ENCODE measurements at places on chromosomes 4 and X.

GRCh38 chrX:3811331-3812311, 98.2 kb upstream of the PRKX start:
- no peak for DNase-seq

DNA sequence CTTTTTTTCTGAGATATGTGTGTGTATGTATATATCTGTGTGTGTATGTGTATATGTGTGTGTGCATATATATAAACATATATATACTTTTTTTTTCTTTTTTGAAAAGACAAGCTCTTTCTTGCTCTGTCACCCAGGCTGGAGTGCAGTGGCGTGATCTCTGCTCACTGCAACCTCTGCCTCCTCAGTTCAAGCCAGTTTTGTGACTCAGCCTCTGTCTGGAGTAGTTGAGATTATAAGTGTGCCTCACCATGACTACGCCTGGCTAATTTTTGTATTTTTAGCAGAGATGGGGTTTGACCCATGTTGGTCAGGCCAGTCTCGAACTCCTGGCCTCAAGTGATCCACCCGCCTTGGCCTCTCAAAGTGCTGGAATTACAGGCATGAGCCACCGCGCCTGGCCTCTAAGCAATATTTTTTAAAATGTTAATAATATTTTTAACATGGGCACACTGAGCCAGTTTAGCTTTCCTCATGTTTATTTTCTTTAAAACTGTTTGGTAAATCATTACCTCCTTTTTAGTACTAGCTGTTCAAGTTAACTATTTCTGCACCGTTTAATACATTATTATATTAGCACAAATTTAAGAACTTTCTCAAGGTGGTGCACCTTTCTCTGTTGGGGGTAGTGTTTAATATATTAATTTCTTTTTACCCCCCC, 33.3 kb downstream of the BBS12 start:
- DNase-seq, result no peak

DNA sequence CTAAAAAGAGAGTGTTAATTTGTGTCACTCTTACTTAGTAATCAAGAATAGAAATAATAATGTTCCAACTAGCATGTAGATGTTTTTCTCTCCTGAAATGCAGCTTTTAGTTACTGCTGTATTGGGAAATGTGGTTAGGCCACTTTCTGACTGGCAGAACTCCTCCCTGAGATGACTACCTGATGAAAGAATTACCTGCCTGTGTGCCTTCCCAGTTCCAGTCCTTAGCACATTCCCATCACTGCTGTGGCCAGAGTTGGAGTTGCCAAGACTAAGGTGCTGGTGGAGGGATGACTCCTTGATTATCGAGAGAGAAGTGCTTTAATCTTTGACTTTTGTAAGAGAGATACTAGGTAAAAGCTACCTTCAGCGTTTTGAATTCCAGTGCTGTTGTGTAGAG, 9.5 kb downstream of the GAB1 start:
- DNase-seq, result no peak

GRCh38 chr4:140070366-140070765, 83.6 kb downstream of the MAML3 start:
- no peak for DNase-seq

- no peak for DNase-seq
Measured at GRCh38 chr4:80566203-80566872, 230.8 kb downstream of the CFAP299 start.

GRCh38 chr4:183445097-183445428, 627 bp downstream of the CDKN2AIP start:
- DNase-seq, result no peak

DNA sequence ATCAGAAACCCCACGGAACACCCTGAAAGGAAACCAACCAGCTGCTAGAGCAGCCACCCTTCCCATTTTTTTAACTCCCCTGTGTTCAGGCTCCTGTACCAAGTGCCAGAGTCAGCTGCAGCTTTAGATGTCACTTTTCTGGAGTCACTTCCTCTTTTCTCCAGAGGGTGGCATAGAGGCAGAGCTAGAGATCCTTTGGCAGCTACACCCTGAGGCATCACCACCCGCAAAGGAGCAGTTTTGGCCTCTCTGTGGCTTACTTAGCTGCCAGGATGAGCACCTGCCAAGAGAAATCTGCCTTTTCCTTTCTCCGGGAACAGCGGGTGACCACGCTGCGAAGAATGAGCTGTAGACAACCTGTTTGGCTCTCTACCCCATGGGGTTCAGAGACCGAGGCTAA, 58.0 kb upstream of the CHRDL1 start:
- DNase-seq, result no peak

- DNase-seq, result no peak
Measured at GRCh38 chr4:156778606-156779005, 193.0 kb downstream of the PDGFC start.

- no peak for DNase-seq
Measured at GRCh38 chr4:180217070-180217469, 2026.1 kb upstream of the TENM3 start.

DNA sequence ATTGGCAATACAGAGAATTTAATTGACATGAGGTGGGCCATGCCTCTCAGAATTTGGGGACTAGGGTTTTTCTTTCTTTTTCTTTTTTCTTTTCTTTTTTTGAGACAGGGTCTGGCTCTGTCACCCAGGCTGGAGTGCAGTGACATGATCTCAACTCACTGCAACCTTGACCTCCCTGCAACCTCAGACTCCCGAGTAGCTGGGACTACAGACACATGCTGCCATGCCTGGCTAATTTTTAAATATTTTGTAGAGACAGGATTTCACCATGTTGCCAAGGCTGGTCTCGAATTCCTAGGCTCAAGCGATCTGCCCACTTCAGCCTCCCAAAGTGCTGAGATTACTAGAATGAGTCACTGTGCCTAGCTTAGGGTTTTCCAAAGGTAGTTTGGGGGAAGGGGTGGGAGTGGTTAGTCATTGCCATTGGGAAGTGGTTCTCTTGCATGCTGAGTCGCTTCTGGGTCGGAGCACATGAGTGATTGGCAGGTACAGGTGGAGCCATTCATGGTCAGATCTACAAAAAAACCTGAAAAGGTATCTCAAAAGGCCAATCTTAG, 54.5 kb downstream of the MID2 start:
- DNase-seq, result no peak

DNA sequence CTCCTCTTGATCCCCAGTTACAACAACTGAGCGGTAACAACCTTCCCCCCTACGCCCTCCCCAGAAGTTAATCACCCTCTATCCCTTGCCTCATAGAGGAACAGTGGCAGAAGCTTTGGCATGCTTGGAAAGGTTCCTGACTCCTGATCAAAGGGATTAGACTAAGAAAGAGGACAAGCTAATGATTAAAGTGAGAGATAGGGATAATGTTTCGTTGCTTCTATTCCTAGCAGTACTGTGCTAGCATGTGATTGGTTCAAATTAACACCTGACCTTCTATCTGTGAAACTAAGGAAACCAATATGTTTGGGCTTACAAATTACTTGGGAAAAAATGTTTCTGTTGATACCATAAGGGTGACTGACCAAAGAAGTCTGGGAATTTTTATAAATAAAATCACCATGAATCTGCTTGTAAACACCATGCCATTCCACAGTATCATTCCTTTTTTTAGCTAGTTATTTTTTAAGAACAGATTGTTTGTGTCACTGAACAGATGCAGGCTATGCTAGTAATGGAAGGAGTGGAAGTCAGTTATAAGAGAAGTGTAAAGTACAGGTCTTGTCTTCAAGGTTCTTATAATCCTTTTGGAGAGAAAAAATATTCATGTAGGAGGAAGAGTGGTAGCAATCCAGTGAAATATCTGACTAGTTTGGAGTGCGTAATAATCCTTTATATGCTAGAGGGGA, 11.3 kb upstream of the ATP1B4 start:
- DNase-seq, result no peak

DNA sequence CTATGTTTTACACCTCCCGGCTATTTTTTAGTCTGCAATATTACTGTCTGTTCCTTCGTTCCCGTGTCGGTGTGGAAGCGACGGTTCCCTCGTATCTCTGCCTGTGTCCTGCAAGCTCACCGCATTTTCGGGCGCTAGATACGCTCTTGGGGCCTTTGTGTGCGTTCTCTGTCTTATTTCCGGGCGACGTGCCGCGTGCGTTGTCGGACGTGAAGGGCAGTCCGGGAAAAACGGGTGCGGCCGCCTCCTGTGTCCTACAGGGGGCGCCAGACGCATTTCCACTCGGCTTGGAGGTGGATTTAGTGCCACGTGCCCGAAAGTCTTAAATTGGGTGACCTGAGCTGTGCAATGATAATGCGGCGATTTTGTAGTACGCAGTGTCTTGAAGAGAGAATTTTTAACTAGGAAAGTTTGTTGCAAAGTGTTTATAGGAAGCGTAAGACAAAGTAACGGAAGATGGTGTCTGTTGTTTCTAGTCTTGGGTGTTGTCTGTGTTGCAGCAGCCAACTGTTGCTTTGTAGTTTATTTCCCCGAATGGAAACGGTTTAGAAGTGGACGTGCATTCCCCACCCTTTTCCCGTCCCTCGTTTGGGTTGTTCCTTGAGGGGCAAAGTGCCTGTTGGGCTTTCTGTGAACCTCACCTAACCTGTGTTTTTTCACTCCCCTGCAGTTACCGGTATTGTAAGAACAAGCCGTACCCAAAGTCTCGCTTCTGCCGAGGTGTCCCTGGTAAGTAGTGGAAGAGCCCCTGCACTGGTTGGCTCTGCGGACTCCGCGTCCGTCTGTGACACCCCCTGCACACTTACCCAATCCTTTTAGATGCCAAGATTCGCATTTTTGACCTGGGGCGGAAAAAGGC, 720 bp downstream of the RPL10 start:
- no peak for DNase-seq

DNA sequence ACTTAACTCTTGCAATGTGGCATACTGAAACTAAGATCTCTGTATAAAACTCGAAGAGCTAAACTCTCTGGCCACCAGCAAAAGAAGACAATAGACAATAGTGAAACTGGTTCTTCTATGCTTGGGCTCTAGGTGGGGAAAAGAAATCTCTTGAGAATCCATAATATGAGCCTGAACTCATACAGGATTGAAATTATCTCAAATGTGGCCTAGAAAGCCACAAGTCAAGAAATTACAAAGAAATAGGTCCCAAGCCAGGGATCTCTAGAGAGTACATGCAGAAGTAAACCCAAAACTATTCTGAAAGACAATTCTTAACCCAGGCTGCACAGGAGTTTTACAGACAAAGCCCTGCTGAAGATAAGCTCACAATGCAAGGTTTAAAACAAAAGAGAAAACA, 127.4 kb downstream of the ANAPC10 start:
- DNase-seq, result no peak

DNA sequence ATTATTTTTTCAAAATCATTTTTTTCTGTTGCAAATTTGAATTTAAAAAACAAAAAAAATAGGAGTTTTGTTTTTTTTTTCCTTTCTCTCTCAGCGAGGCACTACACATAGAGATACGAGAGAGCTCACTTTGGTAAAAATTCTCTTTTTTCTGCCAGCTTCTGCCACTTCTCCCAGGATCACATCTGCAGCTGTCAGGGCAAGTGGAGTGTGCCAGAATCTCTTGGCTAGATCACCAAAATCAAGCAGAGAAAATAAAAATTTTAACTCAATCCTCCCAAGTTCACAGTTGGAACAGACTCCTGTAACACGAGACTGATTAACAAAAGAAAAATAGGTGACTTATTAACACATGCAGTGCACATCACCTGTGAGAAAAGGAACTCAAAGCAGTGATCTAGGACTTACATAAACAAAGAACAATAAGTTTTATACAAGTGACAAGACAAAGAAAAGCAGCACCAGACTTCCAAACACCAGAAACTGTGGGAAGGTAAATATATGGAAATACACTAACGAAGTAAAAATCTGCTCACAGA, 213.2 kb upstream of the ZFP42 start:
- no peak for DNase-seq

DNA sequence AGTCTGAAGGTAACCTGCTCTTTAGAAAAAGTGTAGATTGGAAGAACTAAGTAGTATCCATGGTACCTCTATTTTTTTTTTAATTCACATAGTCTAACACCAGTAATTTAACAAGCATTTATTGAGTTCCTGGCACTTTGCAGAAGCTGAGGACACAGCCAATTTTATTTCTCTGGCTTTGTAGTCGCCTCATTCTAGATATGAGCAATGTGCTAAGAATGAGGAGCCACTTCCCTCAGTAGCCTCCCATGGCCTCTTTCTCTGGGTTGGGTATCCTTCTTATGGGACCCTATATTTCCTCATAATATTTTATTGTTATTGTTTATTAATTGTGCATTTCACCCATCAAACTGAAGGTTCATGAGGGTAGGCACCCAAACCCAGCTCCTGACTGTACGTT, 67.6 kb downstream of the ENPEP start:
- no peak for DNase-seq

GRCh38 chr4:181083757-181084361, 1159.3 kb upstream of the TENM3 start:
- no peak for DNase-seq

DNA sequence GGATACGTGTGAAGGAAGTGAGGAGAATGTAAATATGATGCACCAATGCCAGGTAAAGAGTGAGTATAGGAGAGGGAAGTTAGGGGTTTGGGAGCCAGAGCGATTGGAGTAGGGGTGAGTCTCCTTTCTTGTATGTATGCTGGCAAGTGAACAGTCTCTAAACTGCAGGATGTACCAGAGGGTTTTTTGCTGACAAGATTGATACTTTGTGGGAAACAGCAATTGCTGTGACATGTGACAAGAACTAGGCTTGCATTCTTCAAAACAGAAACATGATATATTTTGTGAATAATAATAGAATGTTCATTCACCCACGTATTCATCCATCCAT, 706 bp downstream of the CHIC1 start:
- DNase-seq, result no peak

DNA sequence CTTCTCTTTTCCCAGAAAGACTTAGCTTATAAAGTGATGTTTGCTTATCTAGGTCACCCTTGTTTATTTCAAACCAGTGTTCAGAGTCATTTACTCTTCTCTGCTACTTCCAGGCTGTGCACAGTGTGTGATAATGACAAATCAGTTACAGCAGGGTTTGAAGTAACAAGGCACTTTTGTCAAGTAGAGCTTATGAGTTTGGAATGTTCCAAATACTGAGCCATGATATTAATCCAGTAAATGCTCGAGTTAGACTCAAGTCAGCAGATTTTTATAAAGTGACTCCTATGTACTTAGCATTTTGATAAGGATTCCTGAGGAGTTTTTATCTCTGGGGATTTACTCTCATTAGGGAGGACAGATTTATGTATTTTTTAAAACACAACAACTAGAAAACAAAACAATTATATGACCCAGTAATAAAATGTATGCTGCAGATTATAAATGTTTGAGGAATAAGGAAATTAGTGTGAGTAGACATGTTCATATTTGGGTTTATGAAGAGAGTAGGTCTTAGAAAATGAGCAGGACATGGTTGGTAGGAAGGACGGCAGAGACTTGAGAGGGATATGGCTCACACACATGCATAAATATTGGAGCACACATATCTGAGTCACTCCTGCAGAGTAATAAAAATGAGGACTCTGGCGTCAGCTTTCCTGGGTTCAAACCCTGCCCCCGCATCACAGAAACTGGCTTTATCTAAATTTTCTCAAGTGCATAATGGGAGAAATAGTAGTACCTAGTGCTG, 271.2 kb downstream of the FBXO8 start:
- DNase-seq, result no peak

DNA sequence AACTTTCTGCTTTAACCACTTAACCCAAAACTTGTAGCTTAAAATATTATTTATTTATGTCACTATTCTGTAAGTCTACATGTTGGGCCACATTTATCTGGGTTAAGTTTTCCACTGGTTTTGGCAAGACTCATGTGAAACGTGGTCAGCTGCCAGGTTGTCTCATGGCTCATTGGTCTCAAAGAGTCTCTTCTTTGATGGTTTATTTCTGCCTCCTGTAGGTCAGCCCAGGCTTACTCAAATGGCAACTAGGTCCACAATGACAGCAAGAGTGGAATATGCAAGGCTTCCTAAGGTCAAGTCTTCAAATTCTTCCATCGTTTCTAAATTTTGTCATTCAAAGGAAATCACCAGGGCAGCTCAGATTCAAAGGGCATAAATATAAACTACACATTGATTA, 828.7 kb downstream of the PCDH7 start:
- no peak for DNase-seq

GRCh38 chrX:29231800-29232199, 644.6 kb downstream of the IL1RAPL1 start:
- no peak for DNase-seq
